ENCODE measurements at places on chromosomes 4 and X.
A peak's percentile ranks its signal among the peaks of the same experiment; 100 is the strongest.

DNA sequence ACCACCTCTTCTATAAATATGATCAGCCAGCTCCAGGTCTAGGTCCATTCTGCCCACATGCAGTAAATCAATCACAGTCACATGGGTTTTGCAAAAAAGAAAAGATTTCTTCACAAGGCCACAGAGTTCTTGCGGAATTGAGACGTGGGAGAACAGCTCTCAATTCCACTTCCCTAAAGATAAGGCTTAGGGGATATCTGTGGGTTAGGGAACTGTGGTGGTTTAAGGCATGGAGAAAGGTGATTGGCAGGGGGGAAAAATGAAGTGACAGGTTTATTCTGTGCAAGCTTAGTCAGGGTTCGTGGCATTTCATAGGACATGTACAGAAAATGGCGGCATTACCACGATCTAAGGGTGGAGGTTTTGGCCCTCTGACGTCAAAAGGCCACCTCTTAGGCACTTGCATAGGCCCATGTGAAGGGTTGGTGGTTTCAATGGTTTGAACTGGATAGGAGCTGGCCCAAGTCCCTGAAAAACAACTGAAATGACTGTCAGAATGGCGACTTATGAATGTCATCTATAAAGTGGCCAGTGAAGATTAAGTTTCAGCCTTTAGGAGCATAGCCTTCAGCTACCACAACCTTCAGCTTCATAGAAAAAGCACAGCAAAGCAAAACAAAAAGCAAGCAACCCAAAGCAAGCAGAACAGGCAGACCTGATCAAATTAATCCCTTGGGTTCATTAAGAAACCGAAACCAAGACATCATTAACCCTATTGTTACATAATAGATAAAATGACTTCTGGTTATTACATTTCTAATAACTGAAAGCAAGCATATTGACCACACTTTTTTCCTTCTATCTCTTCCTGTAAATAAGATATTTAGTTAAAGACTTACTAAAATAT is 289.8 kb upstream of the SFRP2 start:
- DNase-seq, result no peak

DNA sequence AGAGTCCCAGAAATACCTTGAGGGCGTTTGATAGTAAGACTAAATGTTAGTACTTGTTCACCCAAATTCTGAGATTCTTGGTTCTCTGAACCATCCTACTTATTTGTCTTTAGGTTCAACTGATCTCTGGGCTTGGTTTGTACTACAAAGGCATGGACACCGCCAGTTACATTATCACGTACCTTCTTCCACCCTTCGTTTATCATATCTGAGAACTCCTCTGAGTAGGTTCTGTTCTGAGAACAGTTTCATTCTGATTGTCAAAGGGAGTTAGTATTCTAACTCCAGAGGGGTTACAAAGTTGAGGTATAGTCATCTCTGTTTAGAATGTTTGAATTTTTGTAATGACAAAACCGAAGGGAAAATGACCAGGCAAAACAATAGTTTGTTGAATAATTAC is 19.3 kb downstream of the ZFX start:
- no peak for DNase-seq

DNA sequence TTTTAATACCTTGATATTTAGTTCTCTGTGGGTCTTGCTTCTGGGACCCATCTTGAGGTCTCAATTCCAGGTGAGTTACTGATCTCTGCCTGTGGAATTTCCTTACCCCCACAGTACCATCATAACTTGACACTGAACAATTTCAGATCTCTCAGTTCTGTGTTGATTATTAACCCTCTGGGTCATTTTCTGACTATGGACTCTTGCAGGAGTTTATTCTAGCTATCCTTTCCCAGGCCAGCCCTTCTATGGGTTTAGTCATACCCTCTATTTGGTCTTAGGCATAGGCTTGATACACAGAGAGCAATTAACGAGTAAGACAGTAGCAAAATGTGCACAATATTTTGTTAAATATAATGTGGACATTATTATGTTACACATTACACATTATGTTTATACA is 3.7 kb upstream of the SPARCL1 start:
- DNase-seq, result no peak

DNA sequence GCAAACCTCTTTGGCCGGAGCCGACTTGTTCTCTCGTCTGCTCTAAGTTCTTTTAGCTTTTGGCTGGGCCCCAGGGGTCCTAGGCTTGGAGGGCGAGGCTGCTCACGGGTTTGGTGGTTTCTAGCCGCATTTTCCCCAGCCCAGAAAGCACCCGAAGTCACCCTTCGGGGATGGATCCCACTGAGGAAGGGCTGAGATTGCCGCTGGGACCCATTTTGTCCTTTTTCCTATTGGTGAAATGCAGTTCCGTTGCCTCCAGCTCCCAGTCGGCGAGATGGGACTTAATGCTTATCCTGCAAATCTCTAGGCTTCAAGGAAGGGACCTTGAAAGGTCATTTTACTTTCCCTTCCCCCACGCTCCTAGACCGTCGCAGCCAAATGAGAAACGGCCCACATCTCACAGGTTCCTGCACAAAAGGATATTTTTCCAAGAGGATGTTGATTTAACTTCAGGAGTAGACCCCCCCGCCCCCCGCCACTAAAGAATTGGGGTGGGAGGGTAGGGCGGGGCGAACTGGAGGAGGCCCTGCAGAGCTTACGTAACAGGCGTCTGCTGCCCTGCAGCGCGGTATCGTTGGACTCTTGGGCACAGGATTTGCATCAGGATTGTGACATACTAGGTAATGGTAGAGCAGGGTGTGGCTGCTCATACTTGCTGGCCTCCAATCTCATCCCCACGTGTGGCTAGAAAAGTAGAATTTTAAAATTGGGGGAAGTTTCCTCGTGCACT is 564 bp downstream of the PGK1 start:
- peak; percentile 75 for DNase-seq

- no peak for DNase-seq
Measured at GRCh38 chr4:13289391-13289790, 194.7 kb downstream of the RAB28 start.

DNA sequence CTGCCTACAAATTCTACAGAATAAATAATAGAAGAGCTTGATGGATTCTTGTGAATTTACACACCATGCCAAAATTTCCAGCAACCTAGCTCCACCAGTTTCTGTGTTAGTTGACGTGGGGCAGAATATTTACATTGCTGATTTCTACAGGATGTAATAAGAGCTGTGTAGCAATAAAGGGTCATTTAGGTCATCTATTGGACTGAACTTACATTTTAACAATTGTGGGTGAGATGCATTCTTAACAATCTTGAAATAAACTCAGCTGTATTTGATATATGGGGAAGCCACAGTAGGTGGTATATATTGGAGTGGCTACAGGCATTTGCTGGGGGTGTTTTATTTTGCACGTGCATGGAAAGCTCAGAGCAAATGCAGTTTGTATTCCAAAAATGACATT is 655.3 kb downstream of the IQCM start:
- no peak for DNase-seq

DNA sequence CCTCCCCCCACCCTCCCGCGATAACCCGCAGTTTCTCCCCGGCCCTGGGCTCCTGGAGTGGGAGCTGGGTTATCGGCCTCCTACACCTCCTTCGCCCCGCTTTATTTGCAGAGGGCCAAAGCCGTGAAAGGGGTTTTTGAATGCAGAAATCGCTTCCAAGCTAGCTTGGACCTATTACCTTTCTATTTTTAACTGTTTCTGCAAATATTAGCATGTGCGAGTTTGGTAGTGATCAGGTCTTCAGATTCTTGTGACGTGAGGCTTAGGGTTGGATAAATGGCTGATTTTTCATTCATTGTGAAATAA is 1.3 kb downstream of the USP9X start:
- peak; percentile 50 for DNase-seq

DNA sequence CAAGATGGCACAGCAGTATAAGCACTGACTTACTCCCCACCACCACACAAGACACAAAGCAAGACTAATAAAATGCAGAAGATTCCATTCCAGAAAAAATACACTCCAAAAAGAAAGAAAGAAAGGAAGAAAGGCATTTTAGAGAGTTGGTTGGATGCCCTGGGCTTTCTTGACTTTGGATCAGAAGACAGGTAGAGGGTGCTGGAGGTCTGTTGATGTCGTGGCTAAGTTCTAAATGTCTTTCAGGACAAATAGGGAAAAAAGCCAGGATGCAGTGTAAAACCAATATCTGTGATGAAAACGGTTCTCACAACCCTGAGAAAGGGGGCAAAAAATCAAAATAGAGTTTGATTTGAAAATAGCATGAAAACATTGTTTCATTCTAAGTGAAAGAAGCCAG is 555.2 kb upstream of the PRKX start:
- DNase-seq, result no peak

DNA sequence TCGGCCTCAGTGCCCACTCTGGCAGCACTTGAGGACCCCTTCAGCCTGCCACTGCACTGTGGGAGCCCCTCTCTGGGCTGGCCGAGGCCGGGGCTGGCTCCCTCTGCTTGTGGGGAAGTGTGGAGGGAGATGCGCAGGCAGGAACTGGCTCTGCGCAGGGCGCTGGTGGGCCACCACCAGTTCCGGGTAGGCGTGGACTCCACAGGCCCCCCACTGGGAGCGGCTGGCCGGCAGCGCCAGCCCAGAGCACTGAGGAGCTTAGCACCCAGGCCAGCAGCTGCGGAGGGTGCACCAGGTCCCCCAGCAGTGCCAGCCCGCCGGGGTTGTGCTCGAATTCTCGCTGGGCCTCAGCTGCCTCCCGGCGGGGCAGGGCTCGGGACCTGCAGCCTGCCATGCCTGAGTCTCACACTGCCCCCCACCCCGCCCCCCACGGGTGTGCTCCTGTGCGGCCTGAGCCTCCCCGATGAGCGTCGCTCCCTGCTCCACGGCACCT is 216.9 kb upstream of the TACR3 start:
- DNase-seq, result no peak

GRCh38 chr4:7910952-7911578 is 28.6 kb downstream of the AFAP1 start:
- DNase-seq, result no peak

GRCh38 chr4:87746001-87746400 is 53.4 kb upstream of the IBSP start:
- no peak for DNase-seq

GRCh38 chrX:108456971-108457477 is 17.4 kb downstream of the COL4A5 start:
- DNase-seq, result no peak

GRCh38 chrX:70970482-70970995 is 39.6 kb upstream of the SLC7A3 start:
- no peak for DNase-seq

DNA sequence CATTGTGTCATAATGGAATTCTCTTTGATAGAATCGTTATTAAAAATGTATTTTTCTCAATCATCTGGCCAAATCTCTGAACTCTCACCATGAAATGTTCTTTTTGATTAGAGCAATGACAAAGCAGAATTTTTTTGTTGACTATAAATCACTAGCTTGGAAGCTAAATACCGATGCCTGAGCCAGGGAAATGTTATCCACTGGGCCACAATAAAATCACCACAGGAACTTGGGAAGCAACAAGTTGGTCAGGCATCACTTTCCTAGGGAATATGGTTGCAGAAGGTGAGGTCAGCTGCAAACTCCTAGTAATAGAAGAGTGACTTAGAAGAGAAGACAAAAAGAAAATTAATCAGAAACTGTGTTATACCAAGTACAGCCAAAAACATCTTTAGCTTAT is 60.6 kb upstream of the CFAP47 start:
- no peak for DNase-seq

GRCh38 chrX:121931567-121931966 is 884.2 kb downstream of the GLUD2 start:
- no peak for DNase-seq

DNA sequence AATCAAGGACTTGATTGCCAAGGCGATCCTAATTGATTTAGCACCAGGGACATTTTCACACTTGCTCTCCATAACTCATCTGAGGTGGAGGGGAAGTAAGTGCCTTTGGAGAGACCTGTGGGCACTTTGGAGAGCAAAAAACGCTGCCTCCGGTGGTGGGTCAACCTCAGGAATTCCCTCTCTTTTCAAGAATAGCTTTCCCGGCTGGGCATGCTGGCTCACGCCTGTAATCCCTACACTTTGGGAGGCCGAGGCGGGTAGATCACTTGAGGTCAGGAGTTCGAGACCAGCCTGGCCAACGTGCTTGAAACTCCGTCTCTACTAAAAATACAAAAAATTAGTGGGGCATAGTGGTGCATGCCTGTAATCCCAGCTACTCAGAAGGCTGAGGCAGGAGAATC is 49.2 kb downstream of the PRPS1 start:
- no peak for DNase-seq

DNA sequence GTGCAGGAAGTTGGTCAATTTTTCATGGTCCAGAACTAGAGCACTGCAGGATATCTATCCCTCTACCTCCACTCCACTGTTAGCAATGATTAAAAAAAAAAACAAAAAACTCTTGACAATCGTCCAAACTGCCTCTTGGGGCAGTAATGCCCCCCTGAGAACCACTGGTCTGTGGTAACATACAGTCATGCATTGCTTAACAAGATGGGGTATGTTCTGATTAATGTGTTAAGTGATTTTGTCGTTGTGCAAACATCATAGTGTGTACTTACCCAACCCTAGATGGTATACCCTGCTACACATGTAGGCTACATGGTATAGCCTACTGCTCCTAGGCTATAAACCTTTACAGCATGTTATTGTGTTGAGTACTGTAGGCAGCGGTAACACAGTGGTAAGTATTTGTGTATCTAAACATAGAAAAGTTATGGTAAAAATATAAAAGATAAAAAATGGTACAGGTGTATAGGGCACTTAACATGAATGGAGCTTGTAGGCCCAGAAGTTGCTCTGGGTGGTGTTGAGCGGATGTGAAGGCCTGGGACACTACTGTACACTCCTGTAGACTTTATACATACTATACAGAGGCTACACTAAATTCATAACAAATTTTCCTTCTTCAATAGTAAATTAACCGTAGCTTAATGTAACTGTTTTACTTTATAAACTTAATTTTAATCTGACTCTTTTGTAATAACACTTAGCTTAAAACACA is 34.1 kb downstream of the ART3 start:
- DNase-seq, result peak; percentile 26

GRCh38 chr4:73432169-73433000 is 3.6 kb upstream of the AFP start:
- no peak for DNase-seq

DNA sequence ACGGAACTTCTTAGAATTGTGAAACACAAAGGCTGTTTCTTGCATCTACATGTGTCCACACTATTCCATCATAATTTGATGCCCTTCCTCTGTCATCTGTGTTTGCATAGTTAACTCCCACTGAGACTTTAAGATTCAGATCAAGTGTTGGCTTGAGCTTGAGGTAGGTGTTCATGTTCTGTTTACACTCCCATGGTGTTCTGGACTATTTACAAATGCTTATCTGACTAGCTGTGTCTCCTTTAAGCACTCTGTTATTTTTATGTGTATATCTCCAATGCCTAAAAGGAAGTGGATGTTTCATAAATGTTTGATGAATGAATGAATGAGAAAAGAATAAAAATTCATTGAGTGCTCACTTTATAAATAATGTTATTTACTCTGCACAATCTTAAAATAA is 622.7 kb downstream of the RAB28 start:
- DNase-seq, result no peak

DNA sequence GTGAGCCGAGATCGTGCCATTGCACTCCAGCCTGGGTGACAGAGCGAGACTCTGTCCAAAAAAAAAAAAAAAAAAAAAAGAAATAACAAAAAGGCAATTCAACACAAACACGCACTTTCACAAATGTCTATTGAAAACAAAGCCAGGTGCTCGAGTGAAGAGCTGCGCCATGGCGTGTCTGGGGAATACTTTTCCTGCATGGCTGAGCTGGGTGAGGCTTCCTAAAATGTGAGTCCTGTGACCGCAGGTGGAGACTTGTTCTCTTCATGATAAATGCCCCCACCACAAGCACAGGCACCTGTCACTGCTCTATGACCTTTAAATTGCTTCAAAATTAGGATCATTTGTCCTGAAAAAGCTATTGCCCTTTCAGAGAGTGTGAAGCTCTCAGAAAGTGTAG is 4.0 kb upstream of the ABLIM2 start:
- DNase-seq, result no peak

GRCh38 chrX:101595739-101596419 is 21.9 kb downstream of the ARMCX6 start:
- DNase-seq, result peak; percentile 12
